ENCODE measurements at places on chromosomes 5 and 9.
A peak's percentile ranks its signal among the peaks of the same experiment; 100 is the strongest.

- no peak for DNase-seq
- H3K27ac ChIP-seq = no peak overlapping the region
- H3K4me3 ChIP-seq = peak overlapping the region; percentile 56
- H3K27me3 ChIP-seq = no peaks in the 10 kb centered on the region
- H3K4me1 ChIP-seq = no peaks in the 10 kb centered on the region
- no peaks in the 10 kb centered on the region for H3K36me3 ChIP-seq
Measured at GRCh38 chr9:104748359-104749031, 1.0 kb downstream of the NIPSNAP3A start.

DNA sequence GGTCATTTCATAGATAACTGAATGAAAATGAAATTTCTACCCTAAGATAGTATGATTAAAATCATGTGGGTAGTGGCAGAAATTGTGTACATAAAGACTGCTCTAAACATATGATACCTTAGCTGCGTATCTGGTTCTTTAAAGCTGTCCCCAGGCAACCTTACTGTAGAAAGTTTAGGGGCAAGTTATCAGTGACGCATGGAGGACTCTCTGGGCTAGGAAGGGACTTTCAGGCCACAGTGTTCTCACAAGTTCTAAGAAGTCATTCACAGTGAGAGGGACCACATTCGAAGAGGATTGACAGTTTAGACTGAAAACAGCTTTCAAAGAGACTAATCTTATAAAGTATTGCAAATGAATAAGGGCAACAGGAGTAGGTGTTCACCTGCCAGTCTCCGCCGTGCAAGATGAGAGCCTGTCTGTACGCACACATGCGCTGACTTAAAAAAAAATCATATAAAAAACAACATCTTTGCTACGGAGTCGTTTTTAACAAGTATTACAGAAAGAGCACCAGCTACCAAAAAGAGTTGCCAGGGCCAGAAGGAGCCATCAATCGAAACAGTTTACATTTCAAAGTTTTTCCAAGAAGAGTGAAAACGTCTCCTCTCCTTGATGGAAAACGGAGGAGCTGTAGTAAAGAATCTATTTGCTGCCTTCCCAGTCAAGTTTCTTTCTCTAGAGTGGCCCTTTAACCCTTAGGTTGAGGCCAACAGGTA, 146.3 kb downstream of the CETN3 start:
- DNase-seq = no peak
- no peaks in the 10 kb centered on the region for H3K27me3 ChIP-seq
- H3K27ac ChIP-seq = no peak overlapping the region
- no peaks in the 10 kb centered on the region for H3K4me1 ChIP-seq

- DNase-seq = no peak
- H3K27me3 ChIP-seq = no peaks in the 10 kb centered on the region
- no peaks in the 10 kb centered on the region for H3K36me3 ChIP-seq
- H3K4me3 ChIP-seq = no peak overlapping the region
- H3K27ac ChIP-seq = no peak overlapping the region
Measured at GRCh38 chr9:83471241-83471640, 67.0 kb downstream of the FRMD3 start.

DNA sequence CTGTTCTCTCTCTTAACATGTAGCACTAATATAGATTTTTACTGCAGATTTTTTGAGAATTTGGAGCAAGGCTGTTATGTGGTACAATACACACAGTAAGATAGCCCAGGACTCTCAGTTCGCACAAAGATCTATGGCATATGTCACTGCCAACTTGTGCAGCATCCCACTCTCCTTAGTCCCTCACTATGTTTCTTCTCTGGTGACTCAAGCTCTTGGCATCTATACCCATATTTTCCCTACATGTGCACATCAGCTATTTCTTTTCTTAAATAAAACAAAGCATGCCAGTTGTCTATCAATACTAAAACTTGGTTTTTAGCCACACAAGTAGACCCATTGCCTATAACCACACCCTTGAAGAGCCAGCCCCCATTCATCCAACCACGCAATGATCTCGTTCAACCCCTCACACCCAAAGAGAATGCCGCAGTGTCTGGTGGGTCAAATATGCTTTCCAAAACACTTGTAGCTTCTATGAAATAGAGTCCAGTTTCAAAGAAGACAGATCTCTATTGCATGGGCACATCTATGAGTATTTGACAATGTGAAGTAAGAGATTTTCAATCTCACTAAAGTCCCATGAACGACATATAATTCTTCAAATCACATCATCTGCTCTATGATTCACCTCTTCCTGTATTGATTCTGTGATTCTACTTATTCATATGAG, 18.2 kb upstream of the IL7R start:
- no peak for DNase-seq
- no peak overlapping the region for H3K27ac ChIP-seq
- H3K4me1 ChIP-seq = no peaks in the 10 kb centered on the region
- H3K36me3 ChIP-seq = no peaks in the 10 kb centered on the region
- no peaks in the 10 kb centered on the region for H3K27me3 ChIP-seq

GRCh38 chr5:94853120-94853519, 234.7 kb downstream of the SLF1 start:
- no peaks in the 10 kb centered on the region for H3K27me3 ChIP-seq
- no peak overlapping the region for H3K27ac ChIP-seq
- H3K4me1 ChIP-seq = no peaks in the 10 kb centered on the region

- no peak overlapping the region for H3K4me3 ChIP-seq
- peak; percentile 18 for DNase-seq
- peaks cover 4% of the 10 kb centered on the region for H3K4me1 ChIP-seq
- H3K27ac ChIP-seq = no peak overlapping the region
Measured at GRCh38 chr9:96612105-96612965, 7.3 kb downstream of the CDC14B start.

GRCh38 chr9:18971404-18971803, 61.6 kb downstream of the SAXO1 start:
- H3K4me3 ChIP-seq = no peak overlapping the region
- no peak overlapping the region for H3K27ac ChIP-seq
- DNase-seq = no peak
- H3K36me3 ChIP-seq = no peaks in the 10 kb centered on the region

DNA sequence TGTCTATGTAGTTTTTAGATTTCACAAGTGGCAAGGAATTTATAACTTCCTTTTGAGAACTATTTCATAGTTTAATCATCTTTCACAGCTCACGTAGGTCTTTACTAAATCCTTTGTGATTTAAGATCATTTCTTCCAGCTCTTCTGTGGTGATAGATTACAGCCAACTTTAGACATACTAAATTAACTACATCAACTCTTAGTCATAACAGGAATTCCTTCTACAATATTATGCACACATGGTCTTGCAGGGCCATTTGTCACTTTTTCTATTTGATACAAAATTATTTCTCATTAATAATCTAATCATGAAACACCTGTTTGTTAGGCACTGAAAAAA, 208.4 kb downstream of the PDE4D start:
- no peaks in the 10 kb centered on the region for H3K4me1 ChIP-seq
- H3K27me3 ChIP-seq = no peaks in the 10 kb centered on the region
- no peak overlapping the region for H3K27ac ChIP-seq
- DNase-seq = no peak
- H3K36me3 ChIP-seq = no peaks in the 10 kb centered on the region
- H3K4me3 ChIP-seq = no peak overlapping the region

DNA sequence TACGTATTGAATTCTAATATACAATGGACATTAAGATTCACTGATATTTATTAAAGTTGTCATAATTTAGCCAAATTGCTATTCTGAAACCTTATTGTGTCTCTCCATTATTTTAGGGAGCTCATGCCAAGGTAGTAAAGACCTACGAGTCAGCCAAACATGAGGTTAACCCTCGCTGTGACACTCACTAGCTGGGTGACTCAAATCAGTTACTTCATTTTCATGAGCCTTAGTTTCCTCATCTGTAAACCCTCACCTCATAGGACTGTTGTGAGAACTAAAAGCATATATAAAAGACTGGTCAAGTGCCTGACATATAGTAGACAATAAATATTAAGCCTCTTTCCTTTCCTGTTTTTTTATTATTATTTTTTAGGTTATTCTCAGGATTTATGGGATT, 44.0 kb upstream of the PCA3 start:
- H3K4me1 ChIP-seq = peaks cover 2% of the 10 kb centered on the region
- no peaks in the 10 kb centered on the region for H3K27me3 ChIP-seq
- no peak overlapping the region for H3K27ac ChIP-seq

DNA sequence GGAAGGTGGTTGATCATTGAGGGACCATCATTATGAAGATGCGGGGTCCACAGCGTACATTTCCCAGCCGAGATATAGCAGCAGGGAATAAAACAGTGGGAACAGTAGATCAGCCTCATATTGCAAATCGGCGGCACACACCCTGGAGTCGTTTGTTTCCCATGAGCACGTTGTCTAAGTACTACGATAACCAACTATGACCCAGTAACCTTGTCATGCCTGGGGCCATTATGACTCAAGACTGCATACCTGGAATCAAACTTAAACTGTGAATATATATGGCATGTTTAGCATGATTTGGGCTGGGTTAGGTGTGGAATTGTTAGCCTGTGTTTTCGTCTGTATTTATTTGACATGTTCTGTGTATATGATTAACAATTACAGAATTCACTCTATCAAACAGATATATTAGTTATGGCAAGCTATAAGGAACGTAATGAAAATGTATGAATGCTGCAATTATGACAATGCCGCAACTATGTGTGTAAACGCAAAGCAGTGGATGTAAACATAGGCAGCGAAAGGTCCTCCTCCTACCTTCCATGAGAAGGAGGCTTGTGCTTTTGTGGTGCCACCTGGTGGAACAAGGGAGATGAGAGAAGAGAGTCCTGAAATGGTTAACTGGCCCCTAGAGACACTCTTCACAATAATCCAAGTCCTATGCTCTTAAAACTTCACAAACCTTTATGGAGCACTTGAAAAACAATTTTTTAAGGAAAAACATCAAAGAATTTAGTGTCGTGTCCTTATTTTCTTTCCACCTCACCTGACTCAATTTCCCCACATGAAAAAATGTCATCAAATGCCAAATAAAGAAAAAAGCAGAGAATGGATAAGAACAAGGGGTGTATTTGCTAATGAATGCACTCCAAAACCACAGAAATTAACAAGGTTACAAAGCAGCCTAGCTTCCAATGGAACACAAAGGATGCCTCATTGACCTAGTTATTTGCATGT, 47.1 kb downstream of the SEMA5A start:
- H3K36me3 ChIP-seq = no peaks in the 10 kb centered on the region
- H3K27ac ChIP-seq = no peak overlapping the region
- no peaks in the 10 kb centered on the region for H3K27me3 ChIP-seq

GRCh38 chr5:134020188-134020587, 15.4 kb upstream of the VDAC1 start:
- H3K36me3 ChIP-seq = no peaks in the 10 kb centered on the region
- no peaks in the 10 kb centered on the region for H3K4me1 ChIP-seq
- H3K27ac ChIP-seq = no peak overlapping the region
- no peaks in the 10 kb centered on the region for H3K27me3 ChIP-seq
- H3K4me3 ChIP-seq = no peak overlapping the region

DNA sequence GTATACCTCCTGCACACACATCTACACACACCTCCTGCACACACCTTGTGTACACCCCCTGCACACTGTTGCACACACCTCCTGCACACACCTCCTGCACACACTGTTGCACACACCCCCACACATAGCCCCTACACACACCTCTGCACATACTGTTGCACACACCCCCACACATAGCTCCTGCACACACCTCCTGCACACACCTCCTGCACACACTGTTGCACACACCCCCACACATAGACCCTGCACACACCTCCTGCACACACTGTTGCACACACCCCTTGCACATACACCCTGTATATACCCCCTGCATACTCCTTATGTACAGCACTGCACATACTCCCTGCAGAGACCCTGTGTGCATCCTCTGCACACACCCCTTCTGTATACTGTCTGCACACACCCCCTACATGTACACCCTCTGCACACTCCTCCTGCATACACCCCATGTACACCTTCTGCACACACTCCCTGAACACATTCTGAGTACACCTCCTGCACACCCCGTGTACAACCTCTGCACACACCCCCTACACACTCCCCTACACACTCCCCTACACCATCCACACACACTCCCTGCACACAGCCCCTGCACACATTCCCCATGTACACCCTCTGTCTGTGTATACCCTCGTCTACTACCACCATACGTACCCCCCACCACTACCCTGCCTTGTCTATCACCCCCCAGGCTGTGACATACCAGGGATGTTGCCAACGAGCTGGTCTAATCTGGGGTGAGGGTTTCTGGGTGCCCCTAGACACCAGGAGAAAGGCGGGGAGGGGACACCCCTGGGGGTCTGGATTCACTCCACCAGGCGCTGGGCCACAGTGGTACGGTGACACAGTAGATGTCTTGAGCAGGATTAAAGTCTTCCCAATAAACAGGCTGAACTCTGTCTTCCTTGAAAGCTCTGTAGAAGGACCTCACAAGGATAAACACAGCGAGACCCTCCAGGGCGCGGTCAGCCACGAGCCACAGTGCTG, 1.1 kb upstream of the CEP72 start:
- no peak overlapping the region for H3K4me3 ChIP-seq
- no peaks in the 10 kb centered on the region for H3K4me1 ChIP-seq
- H3K27ac ChIP-seq = no peak overlapping the region
- DNase-seq = no peak
- no peaks in the 10 kb centered on the region for H3K27me3 ChIP-seq

- no peak overlapping the region for H3K27ac ChIP-seq
- no peak overlapping the region for H3K4me3 ChIP-seq
- H3K36me3 ChIP-seq = no peaks in the 10 kb centered on the region
- no peaks in the 10 kb centered on the region for H3K27me3 ChIP-seq
Measured at GRCh38 chr9:1709347-1709746, 305.8 kb upstream of the SMARCA2 start.

- no peaks in the 10 kb centered on the region for H3K36me3 ChIP-seq
- no peak for DNase-seq
- no peak overlapping the region for H3K27ac ChIP-seq
Measured at GRCh38 chr9:70347046-70347445, 67.4 kb downstream of the KLF9 start.

DNA sequence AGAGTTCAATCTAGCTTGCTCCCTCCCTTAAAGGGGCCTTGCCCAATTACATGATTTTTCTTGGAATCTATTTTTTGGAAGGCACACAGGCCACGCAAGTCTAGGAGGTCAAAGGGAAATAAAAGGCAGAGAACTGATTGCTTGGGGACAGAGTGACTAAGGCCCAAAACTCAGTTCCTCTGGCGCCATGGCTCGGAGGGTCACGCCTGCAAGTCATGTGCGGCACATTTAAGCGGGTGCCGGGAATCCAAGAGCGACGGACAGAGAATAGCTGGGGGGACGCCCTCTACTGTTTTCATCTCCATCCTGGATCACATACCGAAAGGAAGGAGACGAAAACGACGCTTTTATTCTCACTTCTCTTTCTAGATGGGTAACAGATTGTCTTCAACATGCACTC, 78.6 kb downstream of the FREM1 start:
- no peaks in the 10 kb centered on the region for H3K36me3 ChIP-seq
- no peak for DNase-seq
- H3K4me1 ChIP-seq = no peaks in the 10 kb centered on the region
- H3K4me3 ChIP-seq = no peak overlapping the region
- H3K27ac ChIP-seq = no peak overlapping the region
- no peaks in the 10 kb centered on the region for H3K27me3 ChIP-seq

GRCh38 chr5:140145818-140146522, 20.2 kb downstream of the IGIP start:
- H3K27ac ChIP-seq = no peak overlapping the region
- H3K4me1 ChIP-seq = no peaks in the 10 kb centered on the region
- no peaks in the 10 kb centered on the region for H3K36me3 ChIP-seq
- peaks cover 31% of the 10 kb centered on the region for H3K27me3 ChIP-seq
- peak; percentile 67 for DNase-seq

- H3K27me3 ChIP-seq = no peaks in the 10 kb centered on the region
- peak; percentile 40 for DNase-seq
- H3K4me1 ChIP-seq = no peaks in the 10 kb centered on the region
- H3K4me3 ChIP-seq = no peak overlapping the region
Measured at GRCh38 chr5:64384765-64385164, 121.0 kb upstream of the RGS7BP start.

- H3K27me3 ChIP-seq = no peaks in the 10 kb centered on the region
- H3K27ac ChIP-seq = no peak overlapping the region
- H3K36me3 ChIP-seq = no peaks in the 10 kb centered on the region
- DNase-seq = no peak
- H3K4me3 ChIP-seq = no peak overlapping the region
Measured at GRCh38 chr9:137415451-137415850, 7.5 kb downstream of the EXD3 start.
